CD4-positive, alpha-beta T cell treated with Interleukin-4 for 1 hour (primary cell): ENCODE measurements at places on chromosomes 3 and 15.

GRCh38 chr3:122992133-122992532, 35.4 kb downstream of the SEMA5B start:
- DNase-seq, result no peak

DNA sequence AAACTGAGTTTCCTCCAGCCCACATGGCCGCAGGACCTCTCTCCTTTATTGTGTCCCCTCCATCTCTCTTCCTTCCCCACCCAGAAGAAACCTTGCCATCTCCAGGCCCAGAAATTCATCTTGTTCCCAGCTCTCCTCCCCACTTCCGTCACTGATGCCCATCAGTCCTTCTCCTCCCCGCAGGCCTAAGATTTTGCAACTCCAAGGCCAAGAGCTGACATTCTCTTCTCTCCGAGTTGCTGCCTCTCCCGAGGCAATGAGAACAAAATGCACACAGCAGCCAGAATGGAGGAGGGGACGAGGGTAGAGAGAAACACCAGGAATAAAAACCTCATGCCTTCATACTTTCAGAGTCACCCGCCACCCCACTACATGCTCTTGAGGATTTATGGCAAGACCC, 526.5 kb upstream of the PROK2 start:
- no peak for DNase-seq

- DNase-seq, result no peak
Observed at GRCh38 chr3:56197259-56197965, 270.9 kb downstream of the ERC2 start.

GRCh38 chr3:138976047-138976446, 29.0 kb downstream of the FOXL2NB start:
- no peak for DNase-seq

DNA sequence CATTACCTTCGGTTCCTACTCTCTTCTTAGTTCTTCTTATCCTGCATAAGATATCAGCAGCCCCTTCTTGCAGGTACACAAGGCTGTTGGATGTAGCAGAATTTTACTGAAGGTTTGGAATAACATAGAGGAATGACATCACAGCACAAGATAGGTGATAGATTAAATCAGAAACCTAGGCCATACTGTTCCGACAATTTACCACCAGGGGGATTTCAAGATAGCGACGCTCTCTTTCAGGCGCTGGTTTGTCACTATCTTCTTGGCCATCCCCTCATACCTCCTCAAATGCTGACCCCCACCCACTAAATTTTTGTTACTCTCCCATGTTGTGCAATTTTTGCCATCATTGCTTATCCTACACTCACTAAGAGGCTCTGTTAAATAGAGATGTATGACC, 3.5 kb downstream of the SIDT1 start:
- peak; percentile 10 for DNase-seq

DNA sequence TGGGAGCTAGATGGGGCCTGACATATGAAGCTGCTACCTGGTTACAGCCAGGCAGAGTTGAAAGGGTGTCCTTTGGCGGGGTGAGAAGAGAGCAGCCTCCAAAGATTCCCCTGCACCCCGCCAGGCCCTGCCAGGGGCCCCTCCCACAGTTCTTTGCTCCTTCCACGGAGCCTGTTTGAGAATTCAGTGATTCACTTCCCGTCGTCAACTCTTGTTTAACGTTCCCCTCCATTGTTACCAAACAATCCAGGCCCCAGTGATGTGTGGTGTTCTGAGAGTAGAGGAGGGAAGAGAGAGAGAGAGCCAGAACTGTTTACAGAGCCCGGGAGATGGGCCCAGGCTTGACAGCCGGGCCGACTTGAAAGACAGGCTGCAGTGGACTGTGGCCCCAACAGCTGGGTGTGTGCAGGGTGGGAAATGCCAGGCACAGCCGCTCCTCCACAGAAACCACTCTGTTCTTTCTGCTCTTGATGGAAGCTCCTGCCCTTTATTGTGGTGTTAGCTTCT, 81.5 kb downstream of the SMAD3 start:
- DNase-seq, result peak; percentile 33

- DNase-seq, result peak; percentile 1
Observed at GRCh38 chr3:55484801-55485791, 2.0 kb downstream of the WNT5A start.

DNA sequence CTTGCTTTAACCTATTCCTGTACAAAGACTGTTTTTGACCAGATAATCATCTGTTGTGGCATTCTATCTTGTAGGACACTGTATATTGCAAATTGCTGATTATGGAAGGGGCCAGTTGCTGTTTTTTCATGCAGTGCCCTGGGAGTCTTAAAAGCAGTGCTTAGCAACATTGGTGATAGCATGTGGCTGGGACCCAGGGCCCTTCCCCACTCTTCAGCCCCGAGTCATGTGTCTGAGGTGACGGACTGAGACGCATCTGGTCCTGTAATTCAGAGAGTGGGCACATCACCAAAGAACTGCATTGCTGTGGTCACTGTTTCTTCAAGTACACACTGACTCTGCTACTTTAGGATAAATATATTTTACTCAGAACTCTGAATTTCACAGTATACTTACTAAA, 63.4 kb downstream of the SNRK start:
- DNase-seq, result no peak

GRCh38 chr3:197000211-197000610, 29.4 kb downstream of the MELTF start:
- no peak for DNase-seq

DNA sequence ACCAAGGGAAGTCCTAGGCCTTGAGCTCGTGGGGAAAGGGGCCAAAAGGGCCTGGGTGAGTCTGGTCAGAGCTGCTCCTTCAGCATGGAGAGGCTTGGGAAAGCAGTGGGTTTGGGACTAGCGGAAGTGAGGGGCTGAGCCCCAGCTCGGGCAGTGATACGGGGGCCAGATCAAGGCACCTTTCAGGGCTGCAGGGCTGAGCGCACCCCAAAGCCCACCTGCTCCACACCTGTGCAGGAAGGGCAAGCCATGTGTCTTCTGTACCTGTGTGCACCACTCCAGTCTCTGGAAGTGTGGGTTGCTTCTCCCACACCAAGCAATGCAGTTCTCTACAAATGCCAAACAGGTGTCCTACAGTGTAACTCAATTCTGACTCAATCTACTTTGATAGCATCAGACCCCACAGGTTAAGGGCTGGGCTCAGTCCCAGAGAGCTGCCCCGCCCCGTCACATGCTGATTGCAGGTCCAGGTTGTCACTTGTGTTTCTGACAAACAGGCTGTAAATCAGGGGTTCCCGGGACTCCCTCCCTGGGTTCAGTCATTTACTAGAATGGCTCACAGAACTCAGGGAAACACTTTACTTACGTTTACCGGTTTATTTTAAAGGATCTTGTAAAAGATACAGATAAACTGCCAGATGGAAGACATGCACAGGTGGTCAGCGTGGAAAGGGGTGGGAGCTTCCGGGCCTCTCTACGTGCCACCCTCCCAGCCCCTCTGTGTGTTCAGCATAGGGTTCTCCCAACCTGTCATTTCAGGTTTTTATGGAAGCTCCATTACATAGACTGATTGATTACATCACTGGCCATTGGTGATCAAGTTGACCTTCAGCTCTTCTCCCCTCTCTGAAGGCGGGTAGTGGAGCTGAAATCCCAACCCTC, 28.8 kb upstream of the KLF13 start:
- no peak for DNase-seq

- DNase-seq, result no peak
Observed at GRCh38 chr15:68888419-68888818, 41.9 kb upstream of the SPESP1 start.

GRCh38 chr15:90955624-90956273, 1.1 kb downstream of the RCCD1 start:
- no peak for DNase-seq

- no peak for DNase-seq
Observed at GRCh38 chr3:100128565-100128964, 14.3 kb upstream of the FILIP1L start.

DNA sequence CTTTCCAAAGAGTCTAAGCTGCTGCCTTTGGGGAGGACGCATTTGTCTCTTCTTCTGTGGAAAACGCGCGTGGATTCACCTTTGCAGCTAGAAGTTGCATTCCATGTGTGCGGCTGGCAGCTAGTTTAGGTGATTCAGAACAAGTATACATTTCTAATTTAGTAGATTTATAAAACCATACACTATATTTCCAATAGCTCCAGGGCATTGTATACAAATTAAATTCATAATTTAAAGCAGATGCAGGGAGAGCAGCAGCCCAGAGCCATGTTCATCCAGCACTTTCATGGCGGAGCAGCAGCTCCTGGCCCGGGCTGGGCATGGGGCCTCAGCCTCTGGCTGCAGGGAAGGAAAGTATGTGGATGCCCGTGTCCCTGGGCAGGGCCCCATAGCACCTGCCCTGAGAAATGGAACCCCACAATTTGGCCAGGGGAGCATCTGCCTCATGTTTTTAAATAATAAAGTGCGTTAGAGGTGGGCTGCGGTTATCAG, 42.8 kb upstream of the SEC22A start:
- no peak for DNase-seq

DNA sequence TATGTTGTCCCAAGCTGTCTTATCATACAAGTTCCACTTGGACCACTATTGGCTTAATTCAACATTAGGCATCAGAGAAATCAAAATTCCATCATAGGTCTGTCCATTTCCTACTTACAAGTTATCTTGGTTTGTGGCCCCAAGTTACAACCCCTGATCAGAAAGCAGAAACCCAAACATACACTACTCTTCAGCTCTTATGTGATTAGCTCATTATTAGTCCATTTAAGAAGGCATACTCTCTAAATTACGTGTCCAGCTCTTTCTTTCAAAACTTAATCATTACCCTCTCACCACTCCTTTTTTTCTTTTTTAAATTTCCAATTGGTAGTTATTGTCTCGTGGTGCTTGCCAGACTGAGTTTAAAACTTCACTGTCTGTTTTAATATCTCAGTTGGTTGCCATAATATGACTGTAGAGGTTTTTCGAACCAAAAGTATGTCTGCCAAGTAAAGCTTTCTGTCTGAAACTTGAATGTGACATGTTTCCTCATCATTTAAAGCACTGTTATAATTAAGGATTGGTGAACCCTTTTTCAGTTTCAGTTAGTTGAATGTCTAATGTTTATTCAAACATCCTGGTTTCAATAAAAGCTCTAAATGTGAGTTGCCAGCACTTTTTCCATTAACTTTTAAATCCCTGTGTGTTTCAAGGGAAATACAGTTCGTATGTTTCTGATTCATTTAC, 150.3 kb downstream of the SAMMSON start:
- no peak for DNase-seq

- DNase-seq, result no peak
Observed at GRCh38 chr15:46956456-46956855, 760.8 kb upstream of the SEMA6D start.

DNA sequence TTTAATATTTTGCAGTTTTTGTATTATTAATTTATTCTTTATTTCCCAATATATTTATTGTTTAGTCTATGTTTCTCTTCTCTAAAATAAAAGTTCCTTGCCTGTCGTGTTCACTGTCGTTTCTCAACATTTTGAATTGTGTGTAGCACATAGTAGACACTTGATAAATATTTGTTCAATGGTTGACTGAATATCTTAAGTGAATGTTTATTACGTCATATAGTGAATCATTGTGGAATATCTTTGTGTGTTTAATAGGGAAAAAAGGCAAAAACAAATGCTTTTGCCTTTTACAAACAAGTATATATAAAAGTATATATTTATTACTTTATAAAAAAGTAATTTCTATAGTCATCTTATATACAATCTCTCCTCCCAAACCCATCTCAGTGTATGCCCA, 572.3 kb downstream of the EPHA3 start:
- DNase-seq, result no peak

DNA sequence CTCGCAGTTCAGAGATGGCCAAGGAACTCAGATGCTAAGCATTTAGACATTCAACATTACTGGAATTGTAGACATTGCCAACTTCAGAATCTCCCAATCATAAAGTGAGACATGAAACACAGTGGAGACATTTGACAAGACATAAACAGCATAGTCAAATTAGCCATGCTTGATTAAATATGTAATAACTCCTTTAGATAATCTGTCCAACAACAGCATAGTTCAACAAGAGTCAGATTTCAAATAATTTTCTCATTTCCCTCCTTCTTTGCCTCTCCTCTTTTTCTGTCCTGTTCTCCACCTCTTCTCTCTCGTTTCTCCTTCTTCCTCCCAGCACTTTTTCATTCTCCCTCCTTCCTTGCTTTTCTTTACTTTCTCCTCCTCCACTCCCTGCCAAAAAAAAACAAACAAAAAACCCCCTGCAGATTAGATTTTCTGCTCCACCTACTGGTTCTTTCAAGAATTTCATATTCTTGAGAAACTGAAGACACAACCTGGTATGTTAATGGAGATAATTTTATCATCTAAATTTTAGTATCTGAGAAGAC, 20.2 kb downstream of the CPOX start:
- no peak for DNase-seq

DNA sequence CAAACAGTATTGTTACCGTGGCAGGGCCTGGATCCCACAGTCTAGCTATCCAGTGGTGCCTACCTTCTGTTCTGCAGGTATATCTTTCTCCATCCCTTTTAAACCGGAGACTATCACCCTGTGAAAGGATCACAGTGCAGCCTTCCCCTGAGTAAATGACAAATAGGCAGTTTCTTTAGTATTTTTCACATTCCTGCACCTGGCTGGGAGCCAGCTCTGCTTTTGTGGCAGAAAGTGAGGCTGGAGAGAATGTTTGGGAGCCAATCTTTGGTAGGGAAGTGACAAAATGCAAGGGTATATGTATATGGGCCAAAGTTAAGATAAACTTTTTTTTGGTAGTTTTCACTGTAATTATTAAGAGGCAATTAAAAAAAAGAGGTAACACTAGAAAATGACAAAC, 54.8 kb downstream of the ARHGEF26 start:
- no peak for DNase-seq

GRCh38 chr15:69578787-69579583, 126.4 kb downstream of the RPLP1 start:
- DNase-seq, result no peak
